ENCODE measurements at places on chromosomes 2 and 18.

DNA sequence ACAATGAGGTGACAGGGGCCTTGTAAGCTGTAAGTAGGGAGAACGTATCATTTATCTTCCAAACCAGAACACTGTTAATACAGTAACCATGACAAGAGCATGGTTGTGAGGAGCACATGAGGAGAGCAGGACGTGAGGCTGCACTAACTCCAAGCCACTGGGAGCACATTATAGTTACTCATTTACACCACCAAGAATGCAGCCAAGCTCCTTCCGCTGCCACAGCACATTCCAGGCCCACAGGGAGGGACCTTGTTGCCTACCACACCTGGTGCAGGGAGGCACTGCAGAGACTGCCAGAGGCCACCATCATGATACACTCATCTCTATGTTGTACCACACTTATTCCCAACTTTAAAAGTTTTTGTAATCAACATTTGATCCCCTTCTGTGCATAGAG is 13.5 kb upstream of the SFXN5 start:
- DNase-seq, result no peak

DNA sequence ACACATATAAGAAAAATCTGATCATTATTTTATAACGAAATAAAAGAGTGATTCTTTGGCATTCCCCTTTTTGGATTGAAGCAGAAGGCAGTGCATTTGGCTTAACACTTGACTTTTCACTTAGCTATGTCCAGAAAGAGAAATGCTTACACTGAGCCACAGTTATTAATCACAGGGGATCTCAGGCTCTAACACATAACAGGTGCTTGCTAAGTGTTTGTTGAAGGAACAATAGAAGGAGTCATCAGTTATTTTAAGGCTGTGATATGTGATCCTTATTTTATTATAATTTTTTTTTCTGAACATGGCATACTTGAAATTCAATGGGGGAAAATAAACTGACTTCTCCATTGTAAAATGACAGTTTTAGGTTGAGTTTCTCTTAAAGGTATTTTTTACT is 209.5 kb downstream of the UBE2E3 start:
- no peak for DNase-seq

- DNase-seq, result no peak
These were observed 189.1 kb downstream of the EIPR1 start for GRCh38 chr2:3188405-3188946.

GRCh38 chr2:42516418-42516901 is 22.7 kb upstream of the KCNG3 start:
- no peak for DNase-seq

DNA sequence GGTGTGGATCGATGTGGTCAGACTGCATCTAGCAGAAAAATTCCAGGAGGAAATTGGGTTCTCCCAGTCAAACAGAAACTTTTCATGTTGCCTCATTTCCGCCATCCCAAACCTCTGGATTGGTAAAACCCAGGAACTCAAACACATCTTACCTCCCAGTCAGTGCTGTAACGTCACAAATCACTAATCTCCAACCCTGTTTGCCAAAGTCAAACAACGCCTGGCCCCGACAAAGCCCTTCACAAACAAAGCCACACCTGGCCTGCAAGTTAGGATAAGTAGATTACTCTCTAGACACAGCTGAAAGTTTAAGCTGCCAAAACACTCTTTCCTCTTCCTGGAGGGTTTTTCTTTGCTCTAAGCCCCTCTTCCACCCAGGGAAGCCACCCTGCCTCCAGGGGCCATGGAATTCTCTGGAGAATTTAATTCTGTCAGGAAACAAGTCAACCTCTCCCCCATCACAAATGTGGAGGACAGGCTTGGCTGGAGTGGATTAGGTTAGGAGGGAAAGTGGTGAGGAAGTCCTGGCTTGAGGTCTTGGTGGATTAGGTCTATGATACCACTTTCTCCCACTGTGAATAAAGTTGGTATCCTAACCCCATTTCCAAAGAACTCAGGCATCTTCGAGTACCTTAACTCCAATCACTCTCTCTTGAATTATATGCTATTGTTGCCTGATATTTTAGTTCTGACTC is 86.7 kb downstream of the LYPD6B start:
- DNase-seq, result no peak

DNA sequence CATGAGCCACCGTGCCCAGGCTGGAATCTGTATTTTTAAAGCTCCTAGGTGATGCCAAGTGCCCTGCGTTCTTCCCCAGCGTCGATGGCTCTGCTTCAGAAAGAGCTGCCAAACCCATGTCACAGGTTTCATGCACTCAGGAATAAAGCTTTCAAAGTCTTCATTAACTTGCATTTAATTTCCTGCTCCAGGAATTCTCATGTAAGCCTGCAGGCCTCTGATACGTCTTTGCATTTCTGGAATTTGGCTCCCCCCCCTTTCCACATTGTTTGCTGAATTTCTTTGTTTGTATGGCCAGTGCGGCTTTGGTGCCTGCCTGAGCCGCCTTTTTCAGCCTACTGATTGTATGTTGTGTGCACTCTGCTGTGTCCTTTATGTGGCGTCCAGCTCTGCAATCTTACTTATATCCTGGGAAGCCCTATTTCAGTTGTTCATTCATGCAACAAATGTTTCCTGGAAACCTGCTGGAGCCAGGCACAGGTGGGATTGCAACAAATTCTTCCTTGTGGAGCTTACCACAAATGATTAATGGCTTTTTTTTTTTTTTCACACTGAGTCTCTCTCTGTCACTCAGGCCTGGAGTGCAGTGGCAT is 17.9 kb upstream of the OTOF start:
- DNase-seq, result no peak

DNA sequence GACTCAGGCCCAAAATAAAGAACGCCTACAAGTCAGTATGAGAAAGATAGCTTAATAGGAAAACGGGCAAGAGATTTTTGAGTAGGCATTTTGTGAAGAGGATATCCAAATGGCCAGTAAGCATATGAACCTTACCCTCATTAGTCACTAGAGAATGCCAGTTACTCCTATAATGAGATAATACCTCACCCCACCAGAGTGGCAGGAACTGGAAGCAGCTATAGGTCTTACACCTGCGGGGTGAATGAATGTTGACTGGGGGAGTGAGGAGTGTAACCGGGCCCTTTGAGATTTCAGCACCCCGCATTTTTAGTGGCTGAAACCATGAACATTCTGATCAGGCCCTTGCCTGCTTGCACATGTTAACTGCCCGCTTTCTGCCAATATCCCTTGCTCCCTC is 7.5 kb upstream of the PTPN2 start:
- no peak for DNase-seq

GRCh38 chr18:21408681-21409080 is 166.6 kb downstream of the GREB1L start:
- DNase-seq, result no peak

DNA sequence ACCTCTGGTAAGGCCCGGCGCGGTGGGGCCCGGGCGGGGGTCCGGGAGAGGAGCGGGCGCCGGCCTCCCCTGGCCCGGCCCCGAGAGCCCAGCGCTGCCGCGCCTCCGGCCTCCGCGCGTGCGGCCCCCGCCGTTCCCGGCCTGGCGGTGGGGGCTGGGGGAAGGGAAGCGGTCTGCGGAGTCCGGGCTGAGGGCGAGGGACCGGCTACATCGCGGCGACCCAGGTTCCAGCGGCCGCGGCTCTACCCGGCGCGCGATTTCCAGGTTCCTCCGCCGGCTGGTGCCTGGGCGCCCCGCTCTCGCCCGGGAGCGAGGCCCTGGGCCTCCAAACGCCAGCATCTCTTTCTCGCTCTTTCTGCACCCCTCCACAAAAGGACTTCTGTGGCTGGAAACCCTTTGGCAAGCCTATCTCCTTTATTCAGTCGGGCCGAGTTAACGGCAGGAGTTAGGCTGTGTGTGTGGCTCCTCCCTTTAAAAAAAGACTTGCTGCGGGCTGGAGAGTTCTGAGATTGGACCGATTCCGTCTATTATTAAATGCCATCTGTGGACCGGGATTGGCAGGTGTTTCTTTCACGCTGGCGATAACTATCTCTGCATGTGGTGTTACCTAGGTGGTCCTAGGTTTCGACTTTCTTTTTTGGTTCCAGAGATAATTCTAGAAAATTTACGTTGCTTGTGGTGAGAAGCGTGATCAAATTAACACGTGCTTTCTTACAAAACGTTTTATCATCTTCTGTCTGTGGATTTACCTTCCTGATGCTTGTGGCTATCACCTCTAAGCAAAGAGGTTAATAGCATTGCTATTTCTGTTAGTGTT is 592 bp downstream of the ME2 start:
- peak; percentile 15 for DNase-seq

- DNase-seq, result no peak
These were observed 208.1 kb downstream of the BABAM2 start for GRCh38 chr2:28098501-28099225.

DNA sequence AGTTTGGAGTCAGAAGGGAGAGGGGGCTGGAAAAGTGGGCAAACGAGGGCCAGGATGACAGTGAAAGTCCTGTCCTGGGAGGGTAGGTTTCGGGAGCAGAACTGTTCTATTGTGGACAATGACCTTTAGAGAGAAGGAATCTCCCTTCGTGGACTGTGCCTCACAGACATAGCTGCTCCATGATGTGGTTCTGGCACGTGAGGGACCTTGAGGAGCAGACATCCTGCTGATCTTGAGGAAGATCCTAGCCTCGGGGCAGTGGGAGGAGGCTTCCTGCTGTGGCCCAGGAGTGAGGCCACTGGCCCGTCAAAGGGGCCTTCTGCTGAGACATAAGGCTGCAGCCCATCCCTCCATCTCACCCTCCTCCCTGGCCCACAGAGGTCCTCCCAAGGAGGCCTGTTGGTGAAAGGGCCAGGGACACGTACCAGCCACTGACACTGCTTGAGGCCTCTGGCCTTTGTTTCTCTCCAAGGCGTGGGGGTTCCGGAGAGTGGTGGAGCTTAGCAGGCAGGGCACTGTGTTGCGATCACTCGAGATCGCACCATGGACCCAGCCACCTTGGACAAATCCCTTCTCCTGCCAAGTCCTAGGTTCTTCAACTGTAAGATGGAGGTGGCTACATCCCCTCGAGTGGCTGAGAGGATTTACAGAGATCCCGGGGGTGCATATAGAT is 167.2 kb downstream of the CELF4 start:
- DNase-seq, result no peak

DNA sequence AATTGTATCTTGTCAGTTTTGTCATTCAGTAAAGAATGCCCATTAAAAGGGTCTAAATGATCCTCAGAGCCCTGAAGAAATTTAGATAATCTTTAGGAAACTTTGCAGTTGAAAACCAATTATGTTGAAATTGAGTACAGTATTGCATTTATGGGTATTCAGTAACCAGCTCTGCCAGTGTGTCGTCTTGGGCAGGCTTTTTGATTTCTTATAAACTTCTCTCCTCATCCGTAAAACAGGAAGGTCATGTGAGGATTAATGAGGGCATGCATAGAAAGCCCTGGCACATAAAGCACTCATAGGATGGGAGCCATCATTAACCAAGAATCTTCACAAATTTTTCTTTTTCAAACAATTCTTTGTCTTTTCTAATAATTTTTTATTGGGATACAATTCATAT is 14.8 kb downstream of the PNO1 start:
- no peak for DNase-seq

DNA sequence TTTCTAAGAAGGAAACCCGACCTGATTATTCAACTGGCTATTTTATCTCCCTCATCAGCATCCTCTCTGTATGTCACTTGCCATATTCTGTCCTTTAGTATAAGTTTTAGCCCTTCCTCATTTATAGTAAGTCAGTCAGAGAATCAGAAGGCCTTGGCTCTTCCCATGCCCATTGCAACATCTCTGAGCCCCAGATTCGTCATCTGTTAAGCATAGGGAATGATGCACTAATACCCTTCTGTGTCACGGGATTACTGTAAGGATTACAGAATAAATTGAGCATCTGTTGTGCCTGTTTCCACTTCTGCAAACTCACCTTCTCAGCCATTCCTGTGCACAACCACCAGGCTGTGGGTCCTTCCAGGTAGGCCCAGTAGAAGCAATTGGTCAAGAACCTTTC is 258.1 kb upstream of the RAB12 start:
- no peak for DNase-seq

GRCh38 chr2:55045780-55046179 is 4.5 kb downstream of the RTN4 start:
- DNase-seq, result no peak

- no peak for DNase-seq
These were observed 122.0 kb downstream of the COPS8 start for GRCh38 chr2:237207646-237208045.

GRCh38 chr2:194514281-194514680 is 1142.7 kb upstream of the SLC39A10 start:
- DNase-seq, result no peak

DNA sequence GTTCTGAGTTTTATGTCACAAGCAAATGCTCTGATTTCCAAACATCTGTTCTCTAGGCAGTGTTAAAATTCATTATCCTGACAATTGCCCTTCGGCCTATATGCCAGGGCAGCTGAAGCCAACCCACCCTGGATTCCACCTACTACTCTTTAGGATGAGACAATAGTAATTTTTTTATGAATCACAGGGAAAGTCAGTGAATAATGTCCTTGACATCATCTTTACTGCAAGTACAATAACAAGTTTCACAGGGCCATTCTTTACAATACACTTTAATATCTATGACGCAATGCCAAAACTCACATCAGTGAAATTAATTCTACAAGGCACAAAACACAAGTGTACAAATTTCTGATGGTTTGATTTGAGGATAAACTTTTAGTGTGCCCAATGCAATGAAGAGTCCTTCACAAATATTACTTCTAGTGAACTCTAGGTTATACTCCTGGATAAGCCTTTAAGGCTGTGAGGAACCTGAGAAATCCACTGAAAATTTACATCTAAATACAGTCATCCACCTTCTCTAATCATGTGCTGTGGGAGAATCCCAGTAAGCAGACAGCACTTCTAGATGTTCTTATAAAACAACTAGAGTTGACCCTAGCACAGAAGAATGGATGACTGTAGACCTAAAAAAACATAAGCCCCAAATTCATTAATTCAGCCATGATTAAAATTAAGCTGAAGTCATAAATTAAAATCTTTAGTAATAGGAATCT is 77.3 kb upstream of the CTLA4 start:
- no peak for DNase-seq

DNA sequence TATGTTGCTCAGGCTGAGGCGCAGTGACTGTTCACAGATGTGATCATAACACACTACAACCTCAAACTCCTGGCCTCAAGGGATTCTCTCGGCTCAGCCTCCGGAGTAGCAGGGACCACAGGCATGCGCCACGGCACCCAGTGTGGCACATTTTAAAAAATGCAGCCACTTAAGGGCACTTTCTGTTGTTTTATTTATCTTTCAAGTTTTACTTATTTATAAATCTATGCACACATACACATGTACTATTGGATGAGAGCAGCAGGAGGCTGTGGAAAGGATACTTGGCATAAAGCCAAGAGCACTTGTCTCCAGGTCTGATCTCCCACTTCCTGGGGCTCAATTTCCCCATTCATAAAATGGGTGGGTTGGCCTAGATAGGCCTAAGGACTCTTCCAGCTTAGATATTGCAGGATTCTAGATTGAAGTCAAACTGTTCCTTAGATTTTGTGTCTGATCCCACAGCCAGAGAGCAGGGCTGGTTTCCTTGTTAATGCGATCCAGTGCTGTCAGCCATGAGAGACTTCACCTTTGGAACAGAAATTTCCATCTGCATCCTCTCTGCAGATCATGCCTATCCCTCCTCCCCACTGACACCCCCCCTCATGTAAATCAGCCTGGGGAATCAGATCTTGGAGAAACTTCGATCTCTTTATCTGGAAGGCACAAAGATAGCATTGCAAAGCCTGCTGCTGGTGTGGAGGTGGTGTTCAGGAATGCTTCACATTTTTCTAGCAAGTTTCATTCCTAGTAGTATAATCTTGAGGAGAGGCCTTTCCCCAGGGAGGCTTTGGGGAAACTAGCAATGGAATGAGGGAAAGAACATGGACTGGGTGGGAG is 24.7 kb downstream of the PCBP1 start:
- no peak for DNase-seq

GRCh38 chr18:13158428-13158827 is 60.1 kb upstream of the LDLRAD4 start:
- DNase-seq, result no peak

- no peak for DNase-seq
These were observed 95.6 kb upstream of the KLHL14 start for GRCh38 chr18:32868406-32868805.

Data from stimulated activated CD8-positive, alpha-beta memory T cell treated with anti-CD3 and anti-CD28 coated beads, Interleukin-12 subunit alpha, Interleukin-12 subunit beta, amount 100 ng/mL, for 4 hours (primary cell).